ENCODE measurements at places on chromosomes 16 and 17.

DNA sequence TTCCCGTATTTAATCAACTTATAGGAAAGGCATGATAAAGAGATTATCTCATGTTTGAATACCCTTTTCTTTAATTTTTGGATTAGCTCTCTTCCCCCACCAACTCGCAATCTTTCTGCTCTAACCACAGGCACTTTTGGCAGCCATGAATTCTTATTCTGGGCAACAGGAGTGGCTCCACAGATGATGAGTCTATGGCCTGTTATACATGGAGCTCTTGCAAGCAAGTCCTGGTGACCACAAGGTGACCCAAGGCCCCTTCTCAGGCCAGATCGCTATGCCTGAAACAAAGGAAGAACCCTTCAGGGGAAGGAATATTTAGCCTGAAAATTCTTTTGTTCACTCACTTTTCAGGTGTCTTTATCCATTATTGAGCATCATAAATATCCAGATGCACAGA is 10.8 kb upstream of the ZNF267 start:
- no peak for DNase-seq

DNA sequence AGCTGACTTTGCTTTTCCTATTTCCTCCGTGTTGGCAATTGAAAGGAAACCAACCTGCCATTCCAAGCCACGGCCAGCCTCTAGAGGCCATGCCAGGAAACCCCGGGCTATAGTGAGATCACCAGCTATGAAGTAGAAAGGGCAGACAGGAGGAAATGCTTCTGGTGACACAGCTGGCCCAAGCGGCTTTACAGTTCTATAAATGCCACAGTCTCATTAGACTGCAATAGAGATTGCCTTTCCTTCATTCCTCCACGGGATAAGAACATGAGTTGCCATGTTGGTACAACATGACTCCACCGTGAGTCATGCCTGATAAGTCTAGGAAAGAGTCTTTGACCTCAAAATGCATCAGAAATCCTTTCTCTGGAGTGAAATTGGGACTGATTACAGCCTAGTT is 384.9 kb downstream of the GRIN2A start:
- DNase-seq: peak; percentile 98

DNA sequence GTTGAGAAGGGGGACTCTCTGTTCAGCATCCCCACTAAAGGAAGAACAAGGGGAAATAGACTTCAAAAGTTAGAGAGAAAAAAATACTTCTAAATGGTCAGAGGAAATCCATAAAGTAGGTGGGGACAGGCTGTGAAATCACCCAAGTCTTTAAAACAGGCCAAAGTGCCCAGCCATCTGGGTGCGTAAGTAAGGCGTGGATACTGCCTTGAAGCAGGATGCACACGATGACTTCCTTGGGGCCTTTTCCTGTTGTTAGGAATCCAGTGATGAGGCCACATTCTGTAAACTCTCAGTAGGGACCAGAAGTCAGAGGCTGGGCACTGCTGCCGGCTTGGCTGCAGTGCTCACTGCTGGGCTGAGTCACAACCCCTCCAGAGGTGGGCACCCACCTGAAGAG is 9.2 kb downstream of the AXIN2 start:
- DNase-seq: no peak

DNA sequence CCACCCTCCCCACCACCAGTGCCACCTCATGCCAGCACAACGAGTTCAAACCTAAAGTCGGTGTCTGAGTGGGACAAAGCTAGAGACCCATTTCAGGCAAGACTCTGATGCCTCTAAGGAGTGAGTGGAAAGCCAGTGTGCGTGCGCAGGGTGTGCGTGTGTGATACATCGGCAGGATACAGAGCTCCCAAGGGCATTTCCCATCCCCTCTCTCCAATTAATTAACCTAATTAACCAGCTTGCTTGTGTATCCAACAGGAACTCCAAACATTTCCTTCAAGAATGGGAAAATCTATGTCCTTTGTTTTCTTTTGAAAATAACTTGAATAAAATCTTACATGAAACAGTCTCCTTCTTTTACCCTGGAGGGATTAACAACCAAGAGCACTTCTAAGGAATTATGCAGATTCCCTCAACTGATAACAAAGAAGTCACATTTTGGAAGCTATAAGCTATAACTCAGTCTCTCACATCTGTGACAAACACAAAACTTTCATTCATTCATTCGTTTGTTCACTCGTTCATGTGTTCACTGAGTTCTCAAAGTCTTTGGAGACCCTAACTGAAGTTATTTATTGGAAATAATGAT is 9.9 kb downstream of the ATPAF2 start:
- no peak for DNase-seq

DNA sequence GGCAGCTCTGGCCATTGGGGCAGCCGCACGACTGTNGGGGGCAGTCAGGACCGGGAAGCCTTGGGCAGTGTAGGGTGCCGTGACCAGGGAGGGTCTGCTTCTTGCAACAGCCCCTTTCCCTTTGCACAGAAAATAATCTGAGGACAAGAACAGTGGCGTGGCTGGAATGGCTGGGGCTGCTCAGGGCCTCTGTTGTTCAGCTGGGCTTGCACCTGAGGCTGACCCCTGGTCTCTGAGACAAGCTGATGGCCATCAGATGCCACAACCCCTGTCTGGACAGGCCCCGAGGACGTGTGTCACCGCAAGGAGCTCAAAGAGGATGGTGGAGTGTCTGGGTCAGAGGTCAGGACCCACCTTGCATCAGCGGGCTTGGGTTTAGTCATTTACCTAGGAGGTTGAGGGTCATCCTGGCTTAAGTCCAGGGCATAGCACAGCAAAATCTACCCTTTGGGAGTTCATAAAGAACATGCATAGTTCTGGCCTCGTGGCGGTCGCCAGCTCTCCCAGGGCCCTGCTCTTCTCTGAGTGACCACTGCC is 46.9 kb downstream of the METRNL start:
- no peak for DNase-seq

DNA sequence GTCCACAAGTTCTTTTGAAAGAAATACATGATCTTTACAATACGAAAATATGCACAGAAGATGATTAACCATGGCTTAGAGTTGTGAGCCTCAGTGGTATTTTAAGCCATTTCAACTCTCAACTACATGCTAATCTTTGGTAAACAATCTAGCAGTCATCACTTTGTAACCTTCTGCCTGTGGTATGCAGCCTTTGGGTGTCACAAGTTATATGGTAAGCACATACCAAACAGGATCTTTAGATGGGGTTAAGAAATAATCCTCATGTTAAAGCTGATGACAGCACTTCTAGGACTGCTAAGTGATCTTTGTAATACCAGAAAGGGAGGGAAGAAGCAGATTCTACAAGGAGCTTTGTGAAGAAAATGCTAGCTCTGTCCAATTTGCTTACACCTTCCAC is 74.3 kb downstream of the CA4 start:
- DNase-seq: no peak

DNA sequence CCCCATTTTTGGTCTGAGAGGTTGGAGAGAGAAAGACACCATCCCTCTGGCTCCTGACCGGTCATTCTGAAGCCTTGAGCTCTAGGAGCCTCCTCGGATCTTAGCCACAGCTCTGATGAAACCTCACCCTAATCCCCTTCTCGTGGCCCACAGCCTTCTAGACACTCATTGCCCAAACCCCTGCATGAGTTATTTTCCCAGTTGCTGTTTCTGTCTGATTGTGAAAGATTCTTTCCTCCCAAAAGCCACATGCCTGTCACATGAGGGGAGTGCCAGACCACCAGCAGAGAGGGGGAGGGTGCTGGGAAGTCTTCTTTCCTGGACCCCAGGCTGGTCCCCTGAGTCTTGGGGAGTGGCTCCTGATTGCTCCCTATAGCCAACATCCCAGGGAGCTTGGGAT is 17.6 kb upstream of the ABR start:
- DNase-seq: no peak

- no peak for DNase-seq
Measured at GRCh38 chr17:17692353-17693252, 11.3 kb downstream of the RAI1 start.

- no peak for DNase-seq
Measured at GRCh38 chr16:84291226-84291625, 3.5 kb upstream of the WFDC1 start.

- no peak for DNase-seq
Measured at GRCh38 chr16:81008505-81008789, 1.4 kb downstream of the CENPN start.

DNA sequence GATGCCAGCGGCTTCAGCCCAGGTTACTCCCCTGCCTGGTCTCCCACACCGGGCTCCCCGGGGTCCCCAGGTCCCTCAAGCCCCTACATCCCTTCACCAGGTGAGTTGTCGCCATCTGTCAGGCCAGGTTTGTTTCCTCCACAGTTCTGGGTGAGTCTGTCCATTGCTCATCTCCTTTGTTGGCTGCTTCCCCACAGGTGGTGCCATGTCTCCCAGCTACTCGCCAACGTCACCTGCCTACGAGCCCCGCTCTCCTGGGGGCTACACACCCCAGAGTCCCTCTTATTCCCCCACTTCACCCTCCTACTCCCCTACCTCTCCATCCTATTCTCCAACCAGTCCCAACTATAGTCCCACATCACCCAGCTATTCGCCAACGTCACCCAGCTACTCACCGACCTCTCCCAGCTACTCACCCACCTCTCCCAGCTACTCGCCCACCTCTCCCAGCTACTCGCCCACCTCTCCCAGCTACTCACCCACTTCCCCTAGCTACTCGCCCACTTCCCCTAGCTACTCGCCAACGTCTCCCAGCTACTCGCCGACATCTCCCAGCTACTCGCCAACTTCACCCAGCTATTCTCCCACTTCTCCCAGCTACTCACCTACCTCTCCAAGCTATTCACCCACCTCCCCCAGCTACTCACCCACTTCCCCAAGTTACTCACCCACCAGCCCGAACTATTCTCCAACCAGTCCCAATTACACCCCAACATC is 28.8 kb downstream of the POLR2A start:
- DNase-seq: no peak

DNA sequence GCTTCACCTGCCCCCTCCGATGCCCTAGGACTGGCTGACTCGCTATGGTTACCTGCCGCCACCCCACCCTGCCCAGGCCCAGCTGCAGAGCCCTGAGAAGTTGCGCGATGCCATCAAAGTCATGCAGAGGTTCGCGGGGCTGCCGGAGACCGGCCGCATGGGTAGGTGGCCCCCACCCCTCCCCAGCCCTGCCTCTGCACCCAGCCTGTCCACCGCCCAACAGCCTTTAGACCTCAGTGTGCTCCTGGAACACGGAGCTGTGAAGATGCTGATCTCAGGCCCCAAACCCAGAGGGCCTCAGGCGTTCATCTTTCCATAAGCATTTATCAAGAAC is 993 bp downstream of the MMP25 start:
- no peak for DNase-seq

DNA sequence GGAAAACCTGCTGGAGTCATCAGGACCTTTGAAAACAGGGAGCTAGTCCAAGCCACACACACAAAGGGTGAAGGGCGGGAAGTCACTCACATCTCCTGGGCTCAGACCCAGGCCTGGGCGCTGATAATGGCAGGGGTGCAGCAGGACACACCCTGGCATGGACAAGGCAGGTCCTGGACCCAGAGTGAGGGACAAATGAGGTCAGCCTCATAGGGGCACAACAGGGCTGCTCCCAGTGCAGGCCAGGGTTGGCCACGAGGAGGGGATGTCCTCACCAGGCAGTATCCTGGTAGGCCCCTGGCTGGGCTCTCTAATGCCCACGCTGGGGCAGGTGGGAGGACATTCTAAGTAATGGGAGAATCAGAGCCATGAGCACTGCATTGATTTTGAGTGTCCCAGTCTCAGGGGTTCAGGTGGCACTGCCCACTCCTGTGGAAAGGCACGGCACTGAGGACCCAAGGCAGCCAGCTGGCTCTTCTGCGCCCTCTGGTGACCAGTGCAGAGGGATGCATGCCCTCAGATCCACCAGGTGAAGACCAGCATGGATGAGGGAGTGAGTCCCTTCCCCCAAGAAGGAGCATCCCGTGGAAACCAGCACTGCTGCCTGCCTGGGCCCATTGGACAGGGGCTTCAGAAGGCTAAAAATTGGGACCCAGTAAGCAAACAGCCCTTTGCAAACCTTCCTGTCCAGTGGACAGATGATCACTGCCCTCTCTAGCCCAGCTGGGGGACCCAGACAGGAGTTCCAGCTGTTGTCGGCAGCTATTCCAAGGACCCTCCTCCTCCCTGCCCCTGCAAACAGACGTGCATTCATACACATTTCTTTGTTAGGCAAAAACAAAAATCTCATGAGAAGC is 23.4 kb upstream of the SREBF1 start:
- peak; percentile 58 for DNase-seq

- DNase-seq: peak; percentile 62
Measured at GRCh38 chr16:75614066-75614897, 8.8 kb downstream of the ADAT1 start.

- DNase-seq: no peak
Measured at GRCh38 chr17:81193470-81194224, 27.6 kb upstream of the AATK start.

DNA sequence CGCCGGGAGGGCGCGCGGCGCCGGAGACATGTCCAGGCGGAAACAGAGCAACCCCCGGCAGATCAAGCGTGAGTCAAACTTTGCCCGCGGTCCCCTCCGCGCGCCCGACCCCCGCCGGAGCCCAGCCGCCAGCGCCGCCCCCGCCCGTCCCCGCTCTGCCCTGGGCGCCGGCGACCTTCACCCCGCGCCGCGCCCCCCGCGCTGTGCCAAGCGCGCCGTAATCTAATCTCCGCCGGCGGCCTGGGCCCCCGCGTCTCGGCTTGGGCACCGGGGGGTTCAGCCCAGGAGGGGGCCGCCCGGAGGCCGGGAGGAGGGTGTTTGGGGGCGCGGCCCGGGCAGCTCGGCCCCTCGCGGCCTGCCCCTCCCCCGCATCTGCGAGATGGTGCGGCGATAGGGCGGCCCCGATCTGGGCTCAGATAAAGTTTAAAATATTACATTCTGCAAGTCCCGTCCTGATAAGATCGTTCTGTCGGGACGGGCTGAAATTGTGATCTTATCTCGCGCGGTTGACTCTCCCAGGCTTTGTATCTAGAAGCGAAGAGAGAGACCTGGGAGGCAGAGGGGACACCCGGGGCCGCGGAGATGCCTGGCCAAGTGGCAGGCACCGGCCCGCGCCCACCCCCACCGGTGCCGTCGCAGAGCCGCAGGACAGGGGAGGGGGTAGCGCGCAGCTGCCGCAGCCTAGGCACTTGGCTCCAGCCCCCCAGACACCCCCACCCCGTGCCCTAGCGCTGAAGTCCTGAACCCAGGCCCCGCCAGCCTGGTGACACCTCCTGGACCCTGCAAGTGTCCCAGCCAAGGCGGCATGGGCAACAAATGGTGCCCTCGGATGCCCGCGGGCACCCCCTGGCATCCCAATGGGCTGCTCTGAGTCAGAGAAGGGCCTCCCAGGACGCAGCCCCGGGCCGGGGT is 787 bp downstream of the ZFPM1 start:
- DNase-seq: peak; percentile 55

- DNase-seq: no peak
Measured at GRCh38 chr16:77452243-77452642, 17.4 kb upstream of the ADAMTS18 start.

DNA sequence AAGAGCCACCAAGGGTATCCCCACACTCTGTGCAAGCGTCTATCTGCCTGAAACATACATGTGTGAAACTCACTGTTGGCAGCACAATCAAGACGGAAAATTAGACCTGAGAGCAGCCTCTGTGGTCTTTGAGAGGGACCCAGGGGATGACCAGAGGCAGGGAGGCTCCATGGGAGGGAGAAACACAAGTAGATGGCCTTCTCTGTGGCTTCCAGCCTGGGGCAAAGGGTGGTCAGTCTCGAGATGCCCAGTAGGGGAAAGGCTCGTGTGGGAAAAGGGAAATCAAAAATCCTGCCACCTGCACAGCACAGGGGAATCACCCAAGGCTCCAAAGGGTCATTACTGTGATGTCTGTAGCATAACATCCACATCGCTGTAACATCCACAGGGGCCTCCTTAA is 823.3 kb downstream of the KCNJ18 start:
- DNase-seq: no peak

- peak; percentile 97 for DNase-seq
Measured at GRCh38 chr17:65389949-65390348, 171.5 kb downstream of the AXIN2 start.
